ENCODE measurements at places on chromosomes 12 and 14.

- DNase-seq = no peak
Observed at GRCh38 chr12:104591257-104591885, 134.6 kb downstream of the CHST11 start.

GRCh38 chr14:79483477-79484388 is 727.6 kb downstream of the DIO2 start:
- no peak for DNase-seq

DNA sequence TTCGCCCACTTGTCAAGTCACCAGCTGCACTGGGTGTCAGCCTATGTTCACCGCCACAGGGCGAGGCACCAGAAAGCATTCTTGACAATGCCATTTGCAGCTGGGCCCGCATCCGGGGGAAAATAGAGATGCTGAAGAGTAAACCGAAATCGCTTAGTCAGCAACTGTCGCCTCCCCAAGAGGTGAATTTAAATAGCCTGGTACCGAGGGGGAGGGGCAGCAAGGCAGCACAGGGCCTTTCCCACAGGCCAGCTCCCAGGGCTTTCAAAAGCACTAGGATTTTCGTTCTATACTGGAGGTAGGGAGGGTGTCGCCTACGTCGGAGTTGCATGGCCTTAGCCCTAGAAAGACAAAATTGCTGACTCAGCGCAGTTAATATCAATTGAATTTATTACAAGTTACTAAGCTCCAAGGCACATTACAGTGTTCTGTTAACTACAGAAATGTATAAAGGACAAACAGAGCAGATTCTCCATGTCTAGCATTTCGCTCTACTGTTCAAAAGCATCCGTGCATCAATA is 4.3 kb downstream of the IRF2BPL start:
- no peak for DNase-seq

DNA sequence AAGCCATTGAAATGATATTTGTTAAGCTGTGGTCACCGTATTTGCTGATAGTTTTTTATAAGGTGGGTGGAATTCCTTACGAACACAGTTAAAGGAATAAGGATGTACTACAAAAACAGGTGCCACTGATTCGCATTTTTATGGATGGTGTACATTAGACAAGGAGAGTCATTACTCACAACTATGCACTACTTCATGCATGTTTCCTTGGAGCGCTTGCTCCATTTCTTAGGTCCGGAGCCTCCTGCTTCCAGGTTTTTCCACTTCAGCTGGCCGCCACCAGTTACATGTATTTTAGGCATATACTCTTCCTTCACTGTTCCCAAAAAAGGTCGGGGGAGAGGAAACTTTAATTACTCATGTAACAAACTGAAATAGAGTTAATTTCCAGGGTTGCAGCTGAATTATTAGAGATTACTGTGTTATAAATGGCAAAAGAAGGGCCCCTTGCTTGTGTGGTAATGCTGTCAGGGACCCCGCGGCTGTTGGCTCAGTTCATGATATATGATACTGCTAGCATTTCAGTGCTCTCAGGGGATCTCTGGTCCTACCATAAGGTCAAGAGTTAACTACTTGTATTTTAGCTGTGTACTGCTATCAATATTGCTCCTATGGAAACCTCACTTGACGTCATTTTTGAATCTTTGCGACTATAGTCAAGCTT is 454.7 kb downstream of the NPAS3 start:
- DNase-seq = no peak

DNA sequence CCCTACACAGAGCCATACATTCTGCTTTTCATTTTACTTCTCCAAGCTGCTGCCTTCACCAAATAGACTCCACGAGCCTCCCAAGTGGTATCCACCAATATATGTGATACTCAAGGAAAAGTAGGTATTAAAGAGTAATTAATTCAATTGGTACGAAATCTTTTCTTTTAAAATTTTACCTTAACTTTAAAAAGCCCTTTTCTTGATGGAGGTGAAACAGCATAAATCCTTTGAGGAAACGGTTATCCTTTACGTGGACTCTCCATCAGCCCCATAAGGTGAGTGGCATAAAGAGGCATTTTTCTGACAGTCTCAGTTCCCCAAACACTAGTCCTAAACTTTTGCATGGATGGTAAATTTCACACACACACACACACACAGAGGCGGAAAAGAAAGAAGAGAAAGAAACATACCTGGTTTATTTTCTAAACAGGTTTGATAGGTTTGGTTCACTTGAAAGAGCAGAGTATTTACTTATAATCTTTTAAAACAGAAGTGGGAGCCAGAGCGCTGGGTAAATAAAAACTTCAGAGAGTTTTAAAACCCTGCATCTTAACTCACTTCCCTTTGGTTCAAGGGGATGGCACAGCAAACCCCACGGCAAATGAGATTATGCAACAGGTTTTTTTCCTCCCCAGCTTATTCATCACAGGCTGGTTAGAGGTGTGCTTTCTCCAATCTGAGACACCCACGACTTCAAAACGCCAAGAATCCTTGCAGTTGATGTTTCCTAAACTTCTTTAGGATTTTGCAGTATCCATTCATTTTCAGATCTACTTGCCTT is 1.9 kb downstream of the DUSP16 start:
- peak; percentile 55 for DNase-seq

DNA sequence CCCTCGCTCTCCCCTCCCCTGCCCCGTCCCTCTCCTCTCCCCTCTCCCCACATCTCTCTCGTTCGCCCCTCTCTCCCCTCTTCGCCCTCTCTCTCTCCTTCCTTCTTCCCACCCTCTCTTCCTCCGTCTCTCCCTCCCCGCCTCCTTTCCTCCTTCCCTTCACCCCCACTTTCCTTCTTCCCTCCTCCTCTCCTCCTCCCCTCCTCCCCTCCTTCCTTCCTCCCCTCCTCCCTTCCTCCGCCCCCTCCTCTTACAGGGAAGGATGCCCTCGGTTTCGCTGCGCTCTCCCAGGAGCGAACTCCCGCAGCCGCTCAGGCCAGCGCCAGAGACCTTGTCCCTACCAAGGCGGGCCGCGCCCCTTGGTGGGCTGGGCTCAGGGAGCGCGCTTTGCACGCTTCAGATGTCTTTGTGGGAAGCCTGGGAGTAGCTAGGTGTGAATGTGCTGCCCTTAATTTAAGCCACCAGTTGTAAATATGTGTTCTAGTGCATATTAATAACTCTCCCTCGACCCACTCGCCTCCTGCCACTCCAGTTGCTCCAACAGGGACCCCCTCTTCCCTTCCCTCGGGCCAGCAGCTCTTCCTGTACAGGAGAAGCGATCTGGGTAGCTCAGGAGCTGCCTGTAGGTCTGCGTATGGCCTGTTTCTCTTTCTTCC is 13.3 kb upstream of the MAP3K9 start:
- DNase-seq = no peak

Measured in SW 1271 (cell line).